BE2C (cell line): ENCODE measurements at places on chromosomes 5 and 9.

GRCh38 chr5:122863240-122863639 lies 17.8 kb downstream of the SNX24 start:
- no peak for DNase-seq

GRCh38 chr5:32089146-32090000 lies 84.7 kb downstream of the GOLPH3 start:
- no peak for DNase-seq

DNA sequence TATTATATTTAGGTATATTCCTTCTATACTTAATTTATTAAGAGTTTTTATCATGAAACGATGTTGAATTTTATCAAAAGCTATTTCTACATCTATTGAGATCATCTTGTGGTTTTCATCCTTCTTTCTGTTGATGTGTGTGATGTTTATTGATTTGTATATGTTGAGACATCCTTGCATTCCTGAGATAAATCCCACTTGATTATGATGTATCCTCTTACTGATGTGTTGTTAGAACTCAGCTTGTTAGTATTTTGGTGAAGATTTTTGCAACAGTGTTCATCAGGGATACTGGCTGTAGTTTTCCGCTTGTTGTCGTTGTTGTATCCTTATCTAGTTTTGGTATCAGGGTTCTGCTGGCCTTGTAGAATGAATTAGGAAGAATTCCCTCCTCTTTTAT lies 213.6 kb downstream of the GDNF start:
- no peak for DNase-seq

GRCh38 chr5:135553688-135554462 lies 18.1 kb upstream of the NEUROG1 start:
- DNase-seq: peak; percentile 29

GRCh38 chr9:101860920-101861319 lies 122.5 kb upstream of the GRIN3A start:
- no peak for DNase-seq

DNA sequence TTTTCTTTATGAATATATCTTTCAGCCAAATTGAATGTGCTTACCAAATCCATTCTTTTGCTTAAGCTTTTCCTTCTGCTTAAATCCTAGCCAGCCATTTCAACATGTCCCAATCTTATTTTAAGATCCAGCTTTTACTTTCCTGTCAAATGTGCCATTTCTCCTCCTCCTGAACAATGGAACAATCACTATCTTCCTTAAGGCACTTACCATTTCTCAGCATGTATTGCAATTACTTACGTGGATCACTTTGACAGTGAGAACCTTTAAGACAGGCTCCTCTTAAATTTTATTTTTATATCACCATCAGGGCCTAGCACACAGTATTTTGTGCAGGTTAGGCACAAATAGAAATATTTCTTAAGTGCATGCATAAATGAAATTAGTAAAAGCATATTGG lies 4.4 kb upstream of the CDO1 start:
- no peak for DNase-seq

- no peak for DNase-seq
Observed at GRCh38 chr5:151591144-151591819, at the start of gene FAT2. FAT2 (minus strand) TSS chr5:151591331; CDS start chr5:151568931, 22,400 bp downstream.

DNA sequence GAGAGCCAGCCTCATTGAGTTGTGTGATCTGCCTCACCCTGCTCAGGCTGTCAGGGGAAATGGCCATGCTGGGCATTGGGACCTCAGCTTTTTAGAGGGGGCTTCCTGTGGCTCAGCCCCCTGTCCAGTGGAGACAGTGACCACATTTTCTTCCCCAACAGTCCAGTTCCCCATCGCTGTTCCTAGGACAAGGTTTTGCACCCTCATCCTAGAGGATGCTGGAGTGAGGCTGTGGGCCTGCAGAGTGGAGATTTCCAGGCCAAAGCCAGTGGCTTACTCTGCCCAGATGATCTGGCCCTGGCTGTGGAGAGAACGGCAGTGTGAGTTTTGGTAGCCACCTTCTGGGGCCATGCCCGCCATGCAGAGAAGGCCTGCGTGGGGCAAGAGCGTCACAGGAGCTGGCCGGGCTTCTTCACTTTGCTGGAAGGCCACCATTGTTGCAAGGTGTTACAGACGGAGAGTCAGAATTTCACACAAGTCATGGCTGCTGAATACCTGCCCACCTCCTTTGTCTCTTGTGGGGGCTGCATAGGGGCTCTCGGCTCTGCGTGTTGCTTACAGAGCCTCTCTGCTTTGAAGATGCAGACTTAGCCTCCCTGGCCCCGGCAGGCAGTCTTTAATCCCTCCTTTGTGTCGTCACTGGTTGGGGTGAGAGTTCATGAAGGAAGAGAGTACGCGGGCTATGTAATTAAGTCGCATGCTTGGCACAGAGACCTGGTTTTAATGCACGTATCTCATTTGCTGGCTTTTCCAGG lies 35.2 kb upstream of the PITX1 start:
- DNase-seq: no peak

GRCh38 chr5:65292196-65292595 lies 189.5 kb downstream of the ADAMTS6 start:
- no peak for DNase-seq

DNA sequence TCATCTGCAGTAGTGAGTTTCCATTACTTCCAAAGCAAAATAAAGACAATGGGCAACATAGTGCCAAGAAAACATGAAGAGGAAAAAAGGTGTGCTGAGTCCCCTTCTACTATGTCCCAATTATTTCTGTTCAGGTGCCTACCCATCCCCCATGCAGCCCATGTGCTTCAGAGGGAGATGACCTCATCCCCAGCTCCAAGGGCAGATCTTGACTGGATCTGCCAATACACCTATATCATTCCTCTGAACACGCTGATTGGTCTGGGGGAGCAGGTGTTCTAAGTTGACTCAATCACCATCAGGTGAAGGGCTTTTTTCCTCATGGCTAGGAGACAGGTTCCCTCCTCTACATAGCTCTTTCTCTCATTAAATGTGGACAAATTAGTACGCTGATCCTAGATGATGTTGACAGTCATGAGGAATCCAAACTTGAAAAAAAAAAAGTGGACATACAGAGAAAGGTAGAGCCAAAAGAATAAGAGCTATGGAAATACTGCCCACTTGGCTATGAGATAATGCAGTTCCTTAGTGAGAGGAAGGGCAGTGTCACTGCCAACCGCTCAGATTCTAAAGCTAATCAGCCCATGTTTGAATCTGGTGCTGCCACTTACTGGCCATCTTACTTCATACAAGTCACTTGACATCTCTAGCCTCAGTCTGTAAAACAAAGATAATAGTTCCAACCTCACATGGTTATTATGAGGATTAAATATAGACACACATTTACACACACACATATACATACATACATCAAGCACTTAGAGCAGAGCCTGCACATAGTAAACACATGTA lies 23.1 kb downstream of the PRELID2 start:
- no peak for DNase-seq

- no peak for DNase-seq
Observed at GRCh38 chr9:81377921-81378320, 311.4 kb downstream of the TLE1 start.

- DNase-seq: no peak
Observed at GRCh38 chr9:91047993-91048607, 246.5 kb downstream of the SYK start.

DNA sequence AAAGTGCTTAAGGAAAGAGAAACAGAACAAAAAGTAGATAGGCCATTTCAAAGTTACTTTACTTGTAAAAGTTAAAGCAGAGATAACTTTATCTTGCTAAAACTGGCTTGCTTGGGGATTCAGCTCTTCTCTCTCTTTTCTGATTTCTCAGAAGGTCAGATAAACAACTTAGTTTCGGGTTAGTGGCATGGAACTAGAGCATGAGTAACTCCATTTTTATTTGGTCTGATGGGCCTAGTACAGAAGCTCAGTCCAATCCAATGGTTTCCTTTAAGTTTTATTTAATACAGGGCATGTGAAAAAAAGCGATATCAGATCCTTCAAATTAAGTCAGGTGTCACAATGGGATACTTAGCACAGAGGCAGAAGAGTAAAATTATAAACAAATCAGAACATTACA lies 18.8 kb upstream of the GPBP1 start:
- DNase-seq: no peak

- DNase-seq: no peak
Observed at GRCh38 chr9:22425551-22425950, 21.1 kb upstream of the DMRTA1 start.

GRCh38 chr5:2288466-2288865 lies 405.7 kb upstream of the IRX4 start:
- no peak for DNase-seq

- no peak for DNase-seq
Observed at GRCh38 chr9:72882117-72882775, 70.6 kb downstream of the ALDH1A1 start.

DNA sequence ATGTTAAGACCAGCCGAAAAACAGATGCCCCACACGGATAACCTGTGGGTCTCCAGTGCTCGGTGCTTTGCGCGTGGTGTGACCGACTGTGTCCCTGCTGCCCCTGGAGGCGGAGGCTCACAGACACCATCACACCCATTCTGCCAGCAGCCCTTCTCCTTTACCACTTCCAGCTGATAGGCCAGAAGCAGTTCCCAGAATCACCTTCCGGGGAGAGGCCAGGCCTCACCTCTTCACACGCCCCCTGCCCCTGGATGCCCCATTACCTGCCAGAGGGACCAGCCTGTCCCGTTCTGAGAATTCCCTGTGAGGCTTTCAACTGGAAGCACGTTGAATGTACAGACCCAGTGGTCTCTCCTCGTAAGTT lies 21.6 kb upstream of the LRRC14B start:
- peak; percentile 7 for DNase-seq

DNA sequence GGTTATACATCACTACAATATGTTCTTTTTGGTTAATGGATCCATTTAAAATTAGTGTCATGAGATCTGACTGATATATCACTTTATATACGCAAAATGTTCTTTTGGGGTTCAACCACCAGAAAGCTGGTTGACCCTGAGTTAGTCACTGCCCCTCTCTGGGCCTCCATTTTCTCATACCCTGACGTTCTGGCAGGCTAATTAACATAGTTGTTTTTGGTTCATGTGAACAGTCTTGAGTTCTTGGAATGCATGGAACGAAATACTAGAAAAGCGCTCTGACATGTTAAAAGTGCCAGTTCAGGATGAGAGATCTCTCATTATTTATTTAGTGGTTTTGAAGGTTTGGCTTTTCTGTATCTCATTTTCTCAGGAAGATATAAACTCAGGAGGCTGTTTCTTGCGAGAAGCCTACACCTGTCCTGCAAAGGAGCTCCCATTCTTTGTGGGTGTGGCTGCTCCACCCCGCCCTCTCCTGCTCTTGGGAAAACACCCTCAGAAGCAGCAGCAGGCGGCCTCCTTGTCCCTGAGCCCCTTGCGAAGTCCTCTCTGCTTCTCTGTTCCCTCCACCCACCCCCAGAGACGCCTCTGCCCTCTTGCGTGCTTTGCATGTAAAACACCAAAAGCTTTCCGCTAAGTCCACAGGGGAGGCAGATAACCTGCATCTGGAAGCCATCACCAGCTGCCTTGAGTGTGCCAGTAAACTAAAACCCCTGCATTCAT lies 302.4 kb upstream of the PANK3 start:
- DNase-seq: peak; percentile 86

GRCh38 chr5:113678924-113679575 lies 165.6 kb downstream of the YTHDC2 start:
- DNase-seq: peak; percentile 45

DNA sequence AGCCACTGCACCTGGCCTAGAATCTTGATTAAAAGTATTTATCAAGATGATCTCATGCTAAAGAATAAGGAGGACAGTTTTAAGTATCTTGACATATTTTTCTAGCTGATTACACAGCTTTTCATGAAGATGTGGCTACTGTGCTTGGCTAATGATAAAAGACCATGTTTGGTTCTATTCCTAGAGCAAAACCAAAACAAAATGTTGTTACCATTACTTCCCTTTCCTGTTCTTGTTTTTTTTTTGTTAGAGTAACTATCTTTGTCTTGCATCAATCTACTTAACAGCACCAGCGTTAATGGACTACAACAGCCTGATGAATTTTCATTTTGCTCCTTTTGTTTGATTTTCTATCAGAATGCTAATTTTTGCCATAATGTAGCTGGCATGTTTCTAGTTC lies 86.2 kb upstream of the DHFR start:
- DNase-seq: no peak

DNA sequence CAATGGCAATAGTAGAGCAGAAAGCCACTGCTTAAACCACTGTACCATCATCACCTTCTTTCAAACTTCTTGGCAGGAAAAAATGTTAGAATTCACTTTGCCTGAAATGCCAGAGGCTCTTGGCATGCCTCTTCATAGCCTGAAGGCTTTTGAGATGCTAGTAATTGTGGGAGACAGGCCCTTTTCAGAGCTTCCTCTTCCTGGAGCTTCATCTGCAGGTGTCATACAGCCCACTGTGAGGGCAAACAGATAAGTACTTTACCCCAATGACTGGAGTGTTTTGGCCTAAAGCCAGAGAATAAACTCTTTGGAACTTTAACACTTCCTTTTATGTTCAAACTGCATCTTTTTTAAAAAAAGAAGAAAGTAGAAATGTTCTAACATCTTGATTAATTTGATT lies 81.3 kb upstream of the TMEM171 start:
- DNase-seq: no peak

- no peak for DNase-seq
Observed at GRCh38 chr9:127966416-127967150, 14.2 kb downstream of the EEIG1 start.

GRCh38 chr5:14179446-14179845 lies 36.3 kb downstream of the TRIO start:
- no peak for DNase-seq

- DNase-seq: no peak
Observed at GRCh38 chr5:61882901-61883500, 423.0 kb upstream of the KIF2A start.

DNA sequence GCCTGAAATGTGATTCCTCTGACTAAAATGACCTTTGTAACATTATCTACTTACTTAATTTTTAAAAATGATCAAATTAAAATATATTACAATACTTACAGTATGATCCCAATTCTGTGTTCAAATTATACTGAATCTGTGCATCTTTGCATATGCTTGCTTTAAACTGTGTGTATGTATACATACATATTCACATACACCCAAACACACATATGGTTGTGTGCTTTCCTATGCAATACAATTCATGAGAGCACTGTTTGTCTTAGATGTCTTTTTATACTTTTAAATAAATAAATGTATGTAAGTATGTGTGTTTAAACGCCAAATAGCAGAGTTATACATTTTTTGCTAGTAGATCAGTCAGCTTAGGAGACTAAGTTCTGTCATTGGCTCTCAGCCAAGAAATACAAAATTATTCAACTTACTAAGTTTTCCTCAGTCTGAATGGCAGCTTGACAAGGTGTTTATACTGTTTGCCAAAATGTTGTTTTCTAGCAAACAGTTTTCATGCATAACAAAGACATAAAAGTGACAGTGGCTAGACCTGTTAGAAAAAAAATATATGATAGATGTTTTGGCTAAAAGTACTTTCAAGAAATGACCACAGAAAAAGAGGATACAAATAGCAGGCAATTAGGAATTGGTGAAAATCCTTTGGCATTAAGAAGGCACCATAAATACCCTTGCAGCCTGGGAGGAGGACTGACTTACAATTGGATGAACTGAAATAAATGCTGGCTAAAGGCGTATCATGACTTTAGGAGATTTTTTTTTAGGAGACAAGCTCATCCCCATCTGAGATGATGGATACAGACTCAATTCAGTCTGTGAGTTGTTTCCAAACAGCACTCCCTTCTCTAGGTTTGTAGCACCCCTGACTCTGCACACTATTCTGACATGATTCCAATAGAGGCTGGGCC lies 7.9 kb downstream of the TICAM2 start:
- no peak for DNase-seq

- DNase-seq: no peak
Observed at GRCh38 chr5:71663191-71663969, 55.7 kb upstream of the CARTPT start.
